ENCODE measurements at places on chromosomes 7 and 10.

GRCh38 chr7:135672560-135673359 lies 10.4 kb downstream of the STMP1 start:
- no peak for ATAC-seq

DNA sequence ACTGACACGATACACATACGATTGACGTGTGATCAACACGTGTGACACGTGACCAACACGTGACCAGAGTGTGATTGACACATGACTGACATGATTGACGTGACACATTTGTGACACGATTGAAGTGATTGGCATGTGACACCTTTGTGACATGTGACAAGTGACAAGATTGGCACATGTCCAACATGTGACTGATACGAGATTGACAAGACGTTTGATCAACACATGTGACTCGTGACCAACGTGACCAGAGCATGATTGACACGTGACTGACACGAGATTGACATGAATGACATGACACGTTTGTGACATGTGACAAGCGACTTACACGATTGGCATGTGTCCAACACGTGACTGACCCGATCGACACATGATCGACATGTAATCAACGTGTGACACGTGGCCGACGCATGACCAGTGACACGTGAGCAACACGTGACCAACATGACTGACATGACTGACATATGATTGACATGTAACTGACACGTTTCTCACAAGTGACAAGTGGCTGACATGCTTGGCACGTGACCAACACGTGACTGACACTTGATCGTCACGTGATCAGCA lies 22.0 kb downstream of the CRPPA start:
- ATAC-seq, result no peak

GRCh38 chr10:24463611-24464426 lies 254.9 kb downstream of the KIAA1217 start:
- ATAC-seq, result peak; percentile 31

DNA sequence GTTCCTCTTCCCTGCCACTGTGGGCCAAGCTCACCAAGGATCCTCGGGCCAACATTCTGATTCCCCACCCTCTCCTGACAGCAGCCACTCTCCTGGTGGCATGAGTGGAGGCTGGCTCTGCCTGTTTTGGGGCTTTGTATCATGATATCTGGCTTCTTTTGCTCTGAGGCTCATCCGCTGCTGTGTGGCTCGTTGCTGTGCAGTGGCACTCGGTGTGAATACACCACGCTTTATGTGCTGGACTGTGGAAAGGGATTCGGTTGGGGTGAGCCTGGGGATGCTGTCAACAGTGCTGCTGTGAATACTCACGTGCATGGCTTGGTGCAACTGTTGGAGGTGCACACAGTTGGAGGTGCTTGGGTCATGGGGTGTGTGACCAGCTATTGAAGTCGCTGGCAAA lies 208.5 kb downstream of the COBL start:
- no peak for ATAC-seq

GRCh38 chr7:155805826-155806095 lies 6.5 kb downstream of the SHH start:
- ATAC-seq, result no peak

GRCh38 chr7:94433224-94433623 lies 38.5 kb downstream of the COL1A2 start:
- no peak for ATAC-seq

GRCh38 chr7:95102662-95103061 lies 195.3 kb downstream of the PPP1R9A start:
- ATAC-seq, result no peak

GRCh38 chr7:67631476-67631875 lies 634.8 kb downstream of the TYW1 start:
- ATAC-seq, result no peak

DNA sequence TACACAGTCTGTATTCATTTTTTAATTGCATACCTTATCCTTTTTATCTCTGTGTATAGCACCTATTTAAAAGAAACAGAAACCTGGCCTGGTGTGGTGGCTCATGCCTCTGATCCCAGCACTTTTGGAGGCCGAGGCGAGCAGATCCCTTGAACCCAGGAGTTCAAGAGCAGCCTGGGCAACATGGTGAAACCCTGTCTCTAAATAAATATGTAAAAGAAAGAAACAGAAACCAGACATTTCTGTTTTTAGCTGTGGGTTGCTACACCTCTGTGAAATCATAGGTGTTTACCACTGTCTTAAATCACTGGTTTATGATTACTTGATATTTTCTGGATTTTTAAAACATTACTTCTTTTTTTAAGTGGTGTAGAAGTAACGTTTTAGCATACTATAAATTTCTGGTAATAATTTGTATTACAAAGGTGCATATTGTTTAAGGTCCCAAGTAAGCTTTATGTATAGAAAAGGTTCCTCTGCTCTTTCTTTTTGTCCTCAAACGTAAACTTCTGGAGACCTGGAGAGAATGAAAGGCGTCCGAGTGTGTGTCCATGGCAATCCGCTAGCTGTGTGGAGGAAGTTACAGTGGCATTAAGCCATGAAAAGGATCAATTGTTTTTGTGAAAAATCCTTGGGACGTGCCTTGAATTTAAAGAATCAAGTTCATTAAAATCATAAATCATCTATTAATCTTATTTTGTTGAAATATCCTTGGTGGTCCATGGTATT lies 41.1 kb downstream of the PTPRZ1 start:
- ATAC-seq, result no peak

DNA sequence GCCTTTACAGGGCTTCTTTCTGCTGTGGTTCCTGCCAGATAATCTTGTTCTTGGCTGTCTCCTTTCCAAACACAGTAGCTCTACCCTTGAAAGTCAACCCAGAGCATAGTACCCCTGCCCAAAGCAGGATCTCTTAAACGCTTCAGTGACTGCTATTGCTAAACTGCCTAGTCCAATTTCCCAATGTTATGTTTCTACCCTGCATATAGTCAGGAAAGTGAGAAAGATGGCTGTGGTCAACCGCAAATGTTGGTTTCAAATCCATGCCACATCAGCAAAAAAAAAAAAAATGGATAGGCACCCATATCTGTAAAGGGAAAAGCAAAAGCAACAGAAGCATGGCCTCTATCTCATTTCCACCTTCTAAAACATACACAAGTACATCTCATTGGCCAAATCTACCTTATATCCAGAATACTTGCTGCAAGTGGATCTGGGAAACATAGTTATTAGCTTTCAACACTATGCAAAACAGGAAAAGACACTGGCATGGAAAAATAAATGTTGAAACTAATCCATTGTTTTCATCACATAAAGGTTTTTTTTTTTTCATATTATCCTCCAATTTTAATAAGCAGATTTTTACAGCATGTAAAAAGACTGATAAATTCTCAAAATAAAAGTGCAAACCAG lies 59.8 kb downstream of the DNAJC1 start:
- no peak for ATAC-seq

GRCh38 chr10:100446130-100446761 lies 16.6 kb upstream of the WNT8B start:
- no peak for ATAC-seq
